CMK (cell line): ENCODE measurements at places on chromosomes 13 and 19.
A peak's percentile ranks its signal among the peaks of the same experiment; 100 is the strongest.

DNA sequence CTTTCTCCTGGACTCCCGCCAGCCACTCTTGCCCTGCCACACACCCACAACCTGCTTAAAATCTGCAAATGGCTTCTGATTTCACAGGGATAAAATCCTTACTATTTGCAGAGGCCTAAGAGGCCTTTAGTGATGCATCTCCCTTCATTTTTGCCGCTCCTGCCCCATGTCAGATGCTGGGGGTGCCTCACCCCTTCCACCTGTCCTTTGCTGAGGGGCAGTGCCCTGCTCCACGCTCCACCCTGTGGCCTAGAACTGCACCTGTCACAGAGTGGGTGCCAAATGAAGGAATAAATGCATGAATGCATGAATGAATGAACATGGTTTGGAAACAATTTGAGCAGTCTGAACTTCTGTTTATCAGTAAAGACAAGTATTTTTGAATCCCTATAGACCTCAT, 34.1 kb upstream of the UQCRFS1 start:
- no peak for DNase-seq

DNA sequence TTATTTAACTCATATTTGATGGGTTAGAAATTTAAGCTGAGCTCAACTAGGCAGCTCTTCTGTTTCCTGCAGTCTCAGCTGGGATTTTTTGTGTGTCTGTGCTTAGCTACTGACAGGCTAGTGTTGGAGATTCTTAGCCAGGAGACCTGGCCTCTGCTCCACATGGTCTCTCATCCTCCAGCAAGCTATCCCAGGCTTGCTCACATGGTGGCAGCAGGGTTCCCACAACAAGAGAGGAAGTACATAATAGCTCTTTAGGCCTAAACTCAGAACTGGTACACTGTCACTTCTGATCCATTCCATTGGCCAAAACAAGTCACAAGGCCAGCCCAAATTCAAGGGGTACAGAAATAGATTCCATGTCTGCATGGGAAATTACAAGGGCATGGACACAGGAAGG, 406.2 kb downstream of the SUCLA2 start:
- peak; percentile 8 for DNase-seq

DNA sequence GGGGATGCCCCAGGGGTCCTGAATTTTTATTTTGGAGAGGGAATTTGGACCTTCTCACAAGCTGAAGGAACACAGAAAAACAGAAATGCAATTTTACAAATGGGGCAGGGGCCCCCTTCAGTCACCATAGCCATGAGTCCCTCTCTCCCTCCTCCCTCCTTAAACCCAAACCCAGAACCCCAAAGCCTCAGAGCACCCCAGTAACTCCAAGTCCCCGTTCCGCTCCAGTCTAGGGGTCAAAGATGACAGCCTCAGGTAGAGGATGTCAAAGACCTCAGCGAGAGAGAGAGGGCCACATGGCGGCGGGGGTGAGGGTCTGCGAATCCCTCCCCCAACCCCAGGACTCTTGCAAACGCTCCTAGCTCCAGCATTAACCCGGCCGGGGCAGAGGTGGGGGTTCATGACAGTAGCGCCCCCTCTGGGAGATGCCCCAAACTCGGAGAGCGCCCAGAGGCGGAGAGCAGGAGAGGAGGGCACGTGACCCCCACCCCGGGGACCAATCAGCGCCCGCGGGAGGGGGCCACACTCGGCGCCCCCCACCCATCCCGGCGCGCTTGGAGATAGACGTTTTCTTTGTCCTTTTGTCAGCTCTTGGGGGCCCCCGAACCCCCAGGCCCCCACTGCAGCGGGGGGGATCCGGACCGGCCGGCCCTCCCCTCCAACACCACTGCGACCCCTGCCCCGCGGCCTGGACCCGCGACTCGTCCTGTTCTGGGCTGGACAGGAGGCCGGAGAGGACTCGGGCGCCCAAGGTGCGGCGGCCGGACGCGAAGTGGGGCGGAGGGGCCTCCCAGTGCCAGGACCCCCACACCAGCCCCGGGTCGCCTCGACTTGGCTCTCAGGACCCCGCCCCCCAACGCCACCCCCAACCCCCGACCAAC, 20.8 kb upstream of the SEMA6B start:
- DNase-seq, result no peak

DNA sequence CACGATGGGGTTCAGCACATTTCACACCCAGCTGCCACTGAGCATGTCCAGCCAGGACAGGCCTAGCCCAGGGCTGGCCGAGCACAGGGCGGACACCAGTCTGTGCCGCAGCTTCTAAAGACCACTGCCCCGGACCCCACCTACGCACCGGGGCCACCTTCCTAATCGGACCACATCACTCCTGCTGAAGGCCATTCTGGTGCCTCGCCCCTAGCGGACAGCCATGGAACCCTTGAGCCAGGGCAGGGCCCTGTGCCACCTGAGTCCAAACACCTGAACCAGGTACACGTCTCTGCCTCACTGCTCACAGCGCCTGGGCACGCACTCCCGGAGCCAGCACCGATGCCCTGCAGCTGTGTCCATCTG, 8.4 kb upstream of the C13orf46 start:
- DNase-seq, result no peak

GRCh38 chr13:75432811-75433244, 49.1 kb downstream of the TBC1D4 start:
- DNase-seq, result no peak

- no peak for DNase-seq
These were observed 3.5 kb upstream of the S1PR5 start for GRCh38 chr19:10520652-10521318.

DNA sequence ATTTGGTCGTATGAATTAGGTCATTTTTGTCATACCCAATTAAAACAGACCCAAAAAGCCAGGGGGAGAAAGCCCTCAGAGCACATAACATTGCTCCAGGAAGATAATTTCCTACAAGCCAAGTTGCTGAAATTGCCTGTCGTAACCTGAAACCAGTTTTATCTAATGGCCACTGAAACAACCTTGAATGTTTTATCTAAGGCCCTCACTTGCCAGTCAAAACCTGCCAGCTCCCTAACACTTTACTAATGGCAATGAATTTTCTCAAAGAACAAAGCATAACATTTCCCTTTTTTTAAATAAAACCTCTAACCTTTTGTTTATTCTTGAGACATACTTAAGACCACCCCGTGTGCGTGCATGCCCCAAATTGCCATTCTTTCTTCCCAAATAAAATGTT, 496.2 kb upstream of the KLHL1 start:
- no peak for DNase-seq

DNA sequence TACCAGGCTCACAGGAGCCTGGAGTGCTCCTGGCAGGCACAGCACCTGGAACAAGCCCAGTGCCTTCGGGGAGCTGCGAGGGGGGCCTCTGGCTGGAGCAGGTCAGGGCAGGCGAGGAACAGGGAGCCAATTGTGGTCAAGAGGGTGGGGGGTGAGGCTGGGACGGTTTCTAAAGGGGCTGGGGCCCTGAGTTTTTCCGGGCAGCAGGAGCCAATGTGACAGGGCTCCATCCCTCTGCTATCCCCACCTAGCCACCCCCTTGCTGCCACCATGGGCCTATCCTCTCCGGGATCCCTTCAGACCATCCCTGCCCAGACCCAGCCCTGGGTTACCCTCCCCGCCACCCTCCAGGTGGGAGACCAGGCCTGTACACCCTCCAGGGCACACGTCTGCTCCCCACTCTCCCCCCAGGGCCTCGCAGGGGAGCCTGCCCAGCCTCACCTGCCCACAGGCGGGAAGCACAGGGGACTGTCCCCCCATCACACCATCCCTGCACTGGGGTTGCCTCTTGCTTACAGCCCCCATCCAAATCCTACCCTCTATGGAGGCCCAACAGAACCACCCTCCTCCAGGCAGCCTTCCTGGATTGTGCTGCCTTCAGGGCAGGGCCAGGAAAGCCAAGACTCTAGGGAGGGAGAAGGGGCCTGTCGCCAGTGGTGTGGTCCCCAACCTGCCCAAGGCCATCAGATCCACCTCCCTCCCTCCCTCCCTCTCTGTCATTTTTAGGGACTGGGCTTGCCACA, 121.0 kb downstream of the URI1 start:
- DNase-seq, result no peak

- no peak for DNase-seq
These were observed 127.9 kb upstream of the GJB6 start for GRCh38 chr13:20360041-20360491.

- no peak for DNase-seq
These were observed 218.3 kb downstream of the DCT start for GRCh38 chr13:94261163-94261562.

DNA sequence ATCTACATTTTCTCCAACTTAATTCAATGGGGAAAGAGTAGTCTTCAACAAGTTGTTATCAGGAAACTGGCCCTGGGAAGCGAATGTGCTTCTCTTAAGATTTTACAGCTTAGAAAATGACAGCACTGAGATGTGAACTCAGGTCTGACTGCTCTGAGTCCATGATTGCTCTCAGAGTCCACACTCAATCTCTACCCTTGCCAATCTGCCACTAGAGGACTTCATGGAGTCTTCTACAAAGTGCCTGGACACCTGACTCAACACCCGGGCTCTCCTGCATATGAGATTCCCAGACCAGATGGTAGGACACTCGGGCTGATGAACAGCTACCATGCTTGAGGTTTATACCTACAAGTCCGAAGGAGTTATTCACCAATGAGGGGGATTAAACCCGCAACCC, 74.8 kb downstream of the ABCC4 start:
- DNase-seq, result no peak

DNA sequence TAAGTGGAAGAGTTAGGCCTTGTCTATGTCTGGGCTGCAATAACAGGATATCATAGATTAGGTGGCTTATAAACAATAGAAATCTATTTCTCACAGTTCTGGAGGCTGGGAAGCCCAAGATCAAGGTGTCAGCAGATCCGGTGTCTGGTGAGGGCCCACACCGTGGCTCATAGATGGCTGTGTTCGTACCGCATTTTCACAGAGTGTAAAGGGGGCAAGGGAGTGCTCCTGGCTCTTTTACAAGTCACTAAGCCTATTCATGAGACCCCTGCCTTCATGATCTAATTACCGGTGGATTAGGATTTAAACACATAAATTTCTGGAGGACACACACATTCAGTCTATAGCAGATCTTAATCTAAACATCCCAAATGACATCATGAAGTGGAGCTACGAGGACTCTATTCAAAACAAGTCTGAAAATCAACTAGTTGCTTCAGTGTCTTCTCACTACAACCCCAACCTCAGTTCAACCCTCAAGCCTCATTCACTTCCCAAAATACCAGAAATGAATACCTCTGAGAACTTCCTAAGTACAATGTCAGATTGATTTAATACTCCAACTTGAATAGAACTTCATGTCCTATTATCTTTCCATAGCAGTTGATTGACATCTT, 23.5 kb downstream of the ENOX1 start:
- no peak for DNase-seq
